ENCODE measurements at places on chromosomes 1 and 21. TPM values are rescaled to one million over a fixed set of nuclear protein-coding genes. Genes with fewer than 3 reads are reported as not detected.

ATP1A4 gene
- polyA plus RNA-seq: 0.43 TPM

RIPPLY3 gene
- polyA plus RNA-seq: 2.8 TPM

C1QB gene
- polyA plus RNA-seq: 12.8 TPM

LCE2B gene
- polyA plus RNA-seq: not detected

AGPAT3 gene
- polyA plus RNA-seq: 52.1 TPM

CCDC30 gene
- polyA plus RNA-seq: 22.4 TPM

OLFM3 gene
- 27.4 TPM for polyA plus RNA-seq

RSBN1 gene
- polyA plus RNA-seq: 26.6 TPM

B3GALT2 gene
- polyA plus RNA-seq: 11.9 TPM

GSTM5 gene
- polyA plus RNA-seq: 39.8 TPM

UBASH3A gene
- polyA plus RNA-seq: not detected

MSH4 gene
- polyA plus RNA-seq: 1.1 TPM

DNA sequence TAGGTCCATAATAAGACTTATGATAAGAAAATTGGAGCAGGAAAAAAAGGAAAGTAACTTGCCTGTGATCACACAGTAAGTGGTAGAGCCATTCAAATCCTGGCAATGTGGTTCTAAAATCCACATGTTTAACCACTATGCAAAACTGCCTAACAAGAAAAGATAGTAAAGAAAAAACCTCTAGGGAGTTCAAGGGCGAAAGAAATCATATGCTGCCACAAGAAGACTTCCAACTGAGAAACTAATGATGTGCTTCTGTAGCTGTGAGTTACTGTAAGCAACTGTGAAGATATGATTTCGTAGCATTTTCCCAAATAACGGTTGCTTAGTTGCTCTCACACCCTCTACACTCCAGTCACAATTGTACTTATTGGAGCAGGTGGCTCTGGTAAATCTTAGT is 20.9 kb upstream of the LYPLAL1 start:
- DNase-seq: no peak

DNA sequence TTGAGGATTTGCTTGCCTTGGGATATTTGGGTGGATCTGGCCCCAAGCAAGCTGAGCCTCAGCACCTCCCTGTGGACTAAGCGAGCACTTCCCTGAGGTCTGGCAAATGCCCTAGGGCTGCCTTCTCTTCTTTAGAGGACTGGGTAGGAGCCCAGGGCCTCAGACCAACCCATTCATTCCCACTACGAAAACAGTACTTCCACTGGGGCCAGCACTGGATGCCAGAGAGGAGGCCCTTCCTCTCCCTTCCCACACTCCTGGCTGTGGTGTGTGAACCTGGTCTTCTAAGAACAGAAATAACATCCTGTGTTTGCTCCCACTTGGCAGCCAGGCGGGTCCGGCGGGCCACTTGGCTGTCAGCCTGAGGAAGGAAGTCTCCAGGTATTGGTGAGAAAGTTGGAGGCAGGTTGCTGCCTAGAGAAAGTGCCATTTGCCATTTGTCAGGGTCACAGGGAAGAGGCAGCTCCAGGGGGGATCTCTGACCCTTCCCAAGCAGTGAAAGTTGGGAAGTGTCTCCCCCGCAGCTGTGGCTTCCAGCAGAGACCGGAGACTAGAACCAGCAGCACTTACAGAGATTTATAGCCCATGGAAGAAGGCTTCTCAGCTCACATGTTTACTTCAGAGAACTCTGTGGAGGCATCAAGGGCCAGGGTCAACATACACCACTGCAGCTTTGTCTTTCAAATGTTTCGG is 323.5 kb downstream of the SIPA1L2 start:
- DNase-seq: peak; percentile 56

DNA sequence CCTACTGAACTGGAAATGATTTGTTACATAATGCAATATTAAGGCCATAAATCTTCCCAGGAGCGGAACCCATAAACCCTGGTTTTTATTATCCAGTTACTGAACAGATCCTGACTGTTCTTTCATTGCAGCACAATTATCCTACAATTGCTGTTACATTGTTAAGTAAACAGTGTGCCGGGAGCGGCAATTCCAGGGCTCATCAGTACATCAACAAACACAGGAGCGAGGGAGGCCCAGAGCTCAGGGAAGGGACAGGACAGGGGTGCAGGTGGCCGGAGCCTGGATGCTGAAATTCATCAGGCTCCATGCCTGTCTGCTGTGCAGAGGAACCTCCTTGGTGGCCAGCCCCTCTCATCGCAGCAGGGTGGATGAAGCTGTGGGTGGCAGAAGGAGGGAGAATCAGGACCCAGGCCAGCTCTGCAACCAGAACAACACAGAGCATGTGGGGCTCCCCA is 544.7 kb downstream of the NPHP4 start:
- DNase-seq: no peak

- DNase-seq: no peak
Observed at GRCh38 chr1:158916085-158916484, 15.3 kb upstream of the PYHIN1 start.

- no peak for DNase-seq
Observed at GRCh38 chr1:63200676-63201075, 121.7 kb upstream of the FOXD3 start.

- DNase-seq: no peak
Observed at GRCh38 chr21:45533846-45534635, 8.2 kb downstream of the SLC19A1 start.

DNA sequence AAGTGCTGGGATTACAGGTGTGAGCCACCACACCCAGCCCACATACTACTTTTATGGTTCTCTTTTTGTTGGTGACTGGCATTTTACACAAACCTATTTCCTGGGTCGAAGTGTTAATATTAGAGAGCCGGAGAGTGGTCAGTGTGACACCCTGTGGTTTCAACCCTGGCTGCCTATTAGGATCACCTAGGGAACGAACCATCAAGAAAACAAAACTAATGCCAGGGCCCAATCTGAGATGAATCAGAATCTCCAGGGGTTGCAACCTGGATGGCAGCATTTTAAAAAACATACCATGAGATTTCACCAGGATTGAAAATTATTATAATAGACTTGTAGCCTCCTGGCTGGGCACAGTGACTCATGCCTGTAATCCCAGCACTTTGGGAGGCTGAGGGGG is 6.1 kb downstream of the MRPS21 start:
- DNase-seq: no peak

- no peak for DNase-seq
Observed at GRCh38 chr1:230314142-230314470, 112.0 kb downstream of the PGBD5 start.

DNA sequence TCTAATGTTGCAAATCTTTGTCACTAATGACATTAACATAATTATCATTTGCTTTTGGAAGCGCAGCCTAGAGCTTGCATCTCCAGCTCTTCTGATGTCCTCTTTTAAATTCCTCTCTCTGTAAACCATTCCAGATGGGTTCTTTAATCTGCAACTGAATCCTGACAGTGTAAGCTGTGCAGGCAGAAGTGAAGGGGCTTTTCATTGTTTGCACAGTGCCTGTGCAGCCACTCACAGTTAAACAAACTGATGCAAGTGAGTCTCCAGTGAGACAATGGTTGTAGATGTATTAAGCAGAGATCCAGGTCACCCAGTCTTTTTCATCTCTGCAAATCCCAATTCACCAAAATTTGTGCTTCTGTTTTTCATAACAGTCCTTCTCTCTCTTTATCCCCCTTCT is 22.5 kb upstream of the FCRL5 start:
- DNase-seq: no peak

DNA sequence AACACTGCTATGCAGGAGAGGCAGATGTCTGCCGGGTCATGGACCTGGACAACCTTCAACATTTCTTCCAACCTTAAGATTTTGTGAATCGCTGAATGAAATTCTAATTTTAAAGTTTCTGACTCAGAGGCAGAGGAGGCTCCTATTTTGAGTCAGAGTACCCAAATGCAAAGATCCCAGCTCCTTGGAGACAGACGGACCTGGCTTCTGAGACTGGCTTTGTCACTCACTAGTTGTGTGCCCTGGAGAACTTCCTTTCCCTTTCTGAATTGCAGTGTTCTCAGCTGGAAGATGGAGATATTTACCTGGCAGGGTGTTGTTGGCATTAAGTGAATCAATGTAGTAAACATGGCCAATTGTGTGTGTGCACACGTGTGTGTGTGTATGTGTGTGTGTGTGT is 51.9 kb downstream of the IER5 start:
- DNase-seq: no peak

- DNase-seq: no peak
Observed at GRCh38 chr21:36949171-36950141, 17.0 kb downstream of the HLCS start.

GRCh38 chr1:32105338-32105737 is 2.5 kb upstream of the KPNA6 start:
- no peak for DNase-seq

GRCh38 chr1:176954242-176954641 is 210.3 kb downstream of the ASTN1 start:
- no peak for DNase-seq

DNA sequence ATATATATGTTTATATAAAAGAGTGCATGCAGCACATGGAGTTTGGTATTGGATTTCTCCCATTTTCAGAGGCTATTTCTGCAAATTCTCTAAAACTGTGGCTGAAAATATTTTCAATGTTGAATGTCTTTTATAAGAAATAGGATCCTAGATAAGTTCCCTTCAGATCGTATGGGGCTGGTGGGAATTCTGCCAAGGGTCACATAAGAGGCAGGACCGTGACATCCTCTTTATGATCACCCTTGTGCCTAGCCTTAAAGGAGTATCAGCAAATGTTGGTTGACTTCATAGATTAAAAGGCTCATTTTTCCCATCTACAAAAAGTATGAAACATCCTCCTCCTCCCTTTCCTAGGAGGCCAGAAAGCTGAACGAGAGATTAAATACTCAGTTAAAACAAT is 1.3 kb upstream of the IFNAR2 start:
- DNase-seq: no peak

DNA sequence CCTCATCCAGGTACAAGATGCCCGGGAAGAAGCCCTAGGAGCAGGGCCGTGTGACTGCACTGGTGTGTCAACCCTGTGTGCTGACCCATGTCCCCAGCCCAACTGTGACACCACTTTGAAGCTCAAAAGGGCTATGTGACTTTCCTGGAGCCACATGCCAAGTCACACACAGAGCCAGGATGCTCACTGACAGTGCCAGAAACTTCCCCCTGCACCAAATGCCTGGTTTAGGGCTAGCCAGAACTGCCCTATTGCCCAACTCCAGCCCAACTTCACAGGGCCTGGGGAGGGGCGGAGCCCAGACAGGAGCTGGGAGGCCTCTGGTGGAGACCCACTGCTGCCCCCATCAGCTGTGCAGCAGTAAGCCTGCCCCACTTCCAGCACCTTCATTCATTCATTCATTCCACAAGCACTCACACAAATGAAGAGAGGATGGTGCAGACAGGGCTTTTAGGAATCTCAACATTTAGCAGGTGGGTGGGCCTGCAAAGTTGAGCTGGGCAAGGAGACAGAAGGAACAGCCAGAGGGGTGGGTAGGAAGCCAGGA is 36.7 kb downstream of the KCNQ4 start:
- no peak for DNase-seq

- DNase-seq: no peak
Observed at GRCh38 chr1:25657883-25658760, 41.5 kb downstream of the MAN1C1 start.

GRCh38 chr1:89739013-89739843 is 81.6 kb upstream of the LRRC8D start:
- no peak for DNase-seq

DNA sequence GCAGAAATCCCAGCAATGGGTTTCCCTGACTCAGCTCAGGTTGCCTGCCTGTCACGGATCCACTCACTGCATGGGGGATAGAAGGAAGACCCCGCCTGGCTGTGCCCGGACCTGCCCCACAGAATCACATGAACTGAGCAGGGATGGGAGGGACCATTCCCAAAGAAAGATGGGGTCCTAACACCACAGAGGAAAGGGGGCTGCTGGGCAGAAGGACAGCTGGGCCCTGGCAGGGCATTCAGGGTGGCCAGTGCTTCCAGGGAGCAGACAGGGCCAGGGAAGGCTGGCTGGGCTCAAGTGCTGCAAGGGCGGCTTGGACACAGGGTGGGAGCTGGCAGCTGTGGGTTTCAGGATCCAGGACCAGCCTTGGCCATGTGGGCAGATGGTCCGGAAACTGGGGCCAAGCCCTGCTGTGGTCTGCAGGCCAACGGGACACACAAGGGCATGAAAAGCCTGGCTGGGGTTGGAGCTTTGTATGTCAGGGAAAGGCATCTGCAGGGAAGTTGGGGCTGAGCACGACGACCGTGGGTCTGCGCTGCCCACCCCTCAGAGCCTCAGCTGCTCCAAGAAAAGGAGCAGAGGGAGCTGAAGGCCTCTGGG is 723.9 kb downstream of the PTPRU start:
- no peak for DNase-seq

GRCh38 chr1:7232441-7233236 is 447.4 kb downstream of the CAMTA1 start:
- DNase-seq: no peak

- DNase-seq: no peak
Observed at GRCh38 chr21:45893740-45894449, 87.7 kb upstream of the COL6A1 start.

- DNase-seq: no peak
Observed at GRCh38 chr1:51878308-51878615, 265 bp downstream of the NRDC start.

DNA sequence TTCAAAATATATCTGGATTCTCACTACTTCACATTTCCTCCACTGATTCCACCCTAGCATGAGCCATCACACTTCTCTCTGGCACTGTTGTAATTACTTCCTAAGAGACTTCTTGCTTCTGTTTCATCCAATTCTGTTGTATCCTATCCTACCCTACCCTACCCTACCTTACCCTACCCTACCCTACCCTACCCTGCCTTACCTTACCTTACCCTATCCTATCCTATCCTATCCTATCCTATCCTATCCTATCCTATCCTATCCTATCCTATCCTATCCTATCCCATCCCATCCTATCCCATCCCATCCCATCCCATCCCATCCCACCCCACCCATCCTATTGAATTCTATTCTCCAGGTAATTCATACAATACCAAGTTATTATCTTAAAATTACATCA is 29.7 kb downstream of the KCNA2 start:
- DNase-seq: no peak

GRCh38 chr1:53734650-53735211 is 4.2 kb downstream of the GLIS1 start:
- no peak for DNase-seq
